Mucosa of descending colon (tissue), 3 donors: ENCODE measurements at places on chromosomes 5 and 9. TPM values are rescaled to one million over a fixed set of nuclear protein-coding genes. Genes with fewer than 3 reads are reported as not detected.

OBP2B gene
- not detected for total RNA-seq

WDR38 gene
- total RNA-seq: not detected

ARSI gene
- total RNA-seq: 0.41 TPM

CTNND2 gene
- 0.81 TPM for total RNA-seq

KCNN2 gene
- total RNA-seq: 0.96 TPM

PLPP7 gene
- total RNA-seq: 9.7 TPM

BHMT2 gene
- 0.70 TPM for total RNA-seq

ZMAT2 gene
- total RNA-seq: 59.7 TPM
